ENCODE measurements at places on chromosomes 6 and 20.

DNA sequence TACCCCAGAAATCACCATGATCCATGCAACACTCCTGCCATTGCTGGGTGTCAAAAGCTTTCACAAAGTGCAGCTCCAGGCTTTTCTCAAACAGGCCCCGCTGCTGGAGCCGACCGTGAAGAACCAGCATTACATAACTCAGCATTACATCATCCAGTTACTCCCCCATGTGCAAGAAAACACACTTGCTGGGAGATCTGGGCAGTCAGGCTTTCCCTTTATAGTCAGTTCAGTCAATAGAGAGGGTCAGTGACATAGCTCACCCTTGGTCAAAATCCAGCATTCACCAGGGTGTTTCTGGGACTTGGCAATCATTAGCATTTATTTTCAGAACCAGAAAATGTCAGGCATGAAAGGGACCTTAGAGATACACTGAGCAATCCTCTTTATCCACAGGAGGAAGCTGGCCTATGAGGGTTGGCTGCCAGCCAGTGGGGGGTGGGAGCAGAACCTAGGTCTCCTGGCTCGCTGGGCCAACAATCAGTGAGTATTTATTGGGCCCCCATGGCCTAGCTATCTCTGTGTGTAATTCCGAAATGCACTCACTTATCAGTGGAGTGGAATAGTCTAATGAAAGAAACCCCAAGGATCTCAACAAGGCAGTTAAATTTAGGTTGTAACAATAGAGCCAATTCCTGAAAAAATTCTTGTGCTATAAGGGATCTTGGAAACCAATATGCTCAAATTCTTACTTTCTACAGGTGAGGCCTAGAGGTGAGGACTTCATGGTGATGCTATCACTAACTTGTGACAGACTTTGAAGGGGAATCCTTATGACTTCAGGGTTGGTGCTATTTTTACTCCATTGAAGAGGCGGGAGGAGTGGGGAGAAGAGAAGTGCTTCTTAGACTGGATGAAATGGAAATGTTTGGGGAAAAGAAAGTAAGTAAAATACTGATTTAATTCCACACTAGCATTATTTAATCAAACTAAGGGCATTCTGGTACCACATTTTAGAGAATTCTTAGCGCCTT lies 54.6 kb downstream of the LYRM4 start:
- DNase-seq: no peak

DNA sequence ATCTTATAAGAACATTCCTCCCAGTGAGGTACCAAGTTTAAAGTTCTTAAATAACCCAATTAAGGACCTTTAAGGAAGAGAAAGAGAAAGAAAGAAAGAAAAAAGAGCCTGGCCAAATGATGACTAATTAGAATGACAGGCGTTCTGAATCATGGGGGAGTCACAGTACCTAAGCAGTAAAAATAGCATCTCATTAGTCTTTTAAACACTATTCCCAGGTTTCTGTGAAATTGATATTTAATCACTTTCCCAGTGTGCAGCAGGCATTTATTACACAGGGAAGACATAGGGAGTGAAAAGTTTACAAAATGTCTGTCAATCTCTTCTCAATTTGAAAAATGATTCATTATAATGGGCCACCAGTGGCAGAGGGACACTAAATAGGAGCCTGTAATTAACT lies 251.4 kb upstream of the MANEA start:
- DNase-seq: no peak

DNA sequence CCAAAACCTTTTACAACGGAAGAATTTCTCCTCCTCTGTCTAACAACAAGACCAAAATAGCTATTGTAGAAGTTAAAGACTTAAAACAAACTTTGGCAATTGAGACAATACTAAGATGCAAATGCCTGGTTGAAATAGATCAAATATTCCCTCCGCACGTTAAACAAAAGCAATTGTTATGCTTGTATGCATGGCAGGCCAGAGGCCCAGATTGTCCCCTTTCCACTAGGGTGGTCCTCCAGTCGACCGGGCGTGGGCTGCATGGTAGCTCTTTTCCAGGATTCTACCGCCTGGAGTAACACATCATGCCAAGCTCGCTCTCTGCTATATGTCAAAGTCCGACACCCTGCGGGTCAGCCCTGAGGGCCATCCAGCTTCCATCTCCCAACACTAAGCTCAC lies 234.7 kb downstream of the RNGTT start:
- no peak for DNase-seq

DNA sequence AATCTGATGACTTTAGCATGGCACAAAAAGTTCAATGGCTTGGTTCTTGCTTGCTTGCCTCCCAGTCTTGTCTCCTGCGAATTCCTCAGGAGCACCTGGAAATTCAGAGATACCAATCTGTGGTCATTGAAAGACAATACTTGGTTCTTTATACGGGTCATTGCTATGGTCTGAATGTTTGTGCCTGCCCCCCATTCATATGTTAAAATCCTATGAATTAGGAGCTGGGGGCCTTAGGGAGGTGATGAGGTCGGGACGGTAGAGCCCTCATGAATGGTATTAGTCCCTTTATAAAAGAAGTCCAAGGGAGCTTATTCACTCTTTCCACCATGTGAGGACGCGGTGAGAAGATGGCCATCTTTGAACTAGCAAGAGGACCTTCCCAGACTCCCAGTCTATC lies 721.8 kb downstream of the UTRN start:
- no peak for DNase-seq

- no peak for DNase-seq
Observed at GRCh38 chr6:40439026-40439800, 148.0 kb downstream of the LRFN2 start.

DNA sequence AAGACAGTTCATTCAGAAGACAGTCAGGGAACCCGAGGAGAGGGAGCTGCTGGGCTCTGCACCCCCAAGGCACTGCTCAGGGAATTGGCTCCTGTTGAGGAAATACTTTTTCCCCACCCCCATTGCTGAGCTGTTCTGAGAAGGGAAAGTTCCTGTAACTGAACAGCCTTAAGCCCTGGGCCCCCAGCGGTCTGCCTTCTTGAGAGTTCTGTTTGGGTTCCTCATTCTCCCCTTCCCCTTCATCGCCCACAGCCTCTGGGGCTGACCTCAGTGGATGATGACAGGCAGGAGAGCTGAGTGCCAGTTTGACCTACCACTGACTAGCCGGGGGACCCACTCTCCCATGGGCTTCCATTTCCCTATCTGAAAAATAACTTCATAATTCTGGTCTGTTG lies 10.7 kb downstream of the HCK start:
- no peak for DNase-seq

DNA sequence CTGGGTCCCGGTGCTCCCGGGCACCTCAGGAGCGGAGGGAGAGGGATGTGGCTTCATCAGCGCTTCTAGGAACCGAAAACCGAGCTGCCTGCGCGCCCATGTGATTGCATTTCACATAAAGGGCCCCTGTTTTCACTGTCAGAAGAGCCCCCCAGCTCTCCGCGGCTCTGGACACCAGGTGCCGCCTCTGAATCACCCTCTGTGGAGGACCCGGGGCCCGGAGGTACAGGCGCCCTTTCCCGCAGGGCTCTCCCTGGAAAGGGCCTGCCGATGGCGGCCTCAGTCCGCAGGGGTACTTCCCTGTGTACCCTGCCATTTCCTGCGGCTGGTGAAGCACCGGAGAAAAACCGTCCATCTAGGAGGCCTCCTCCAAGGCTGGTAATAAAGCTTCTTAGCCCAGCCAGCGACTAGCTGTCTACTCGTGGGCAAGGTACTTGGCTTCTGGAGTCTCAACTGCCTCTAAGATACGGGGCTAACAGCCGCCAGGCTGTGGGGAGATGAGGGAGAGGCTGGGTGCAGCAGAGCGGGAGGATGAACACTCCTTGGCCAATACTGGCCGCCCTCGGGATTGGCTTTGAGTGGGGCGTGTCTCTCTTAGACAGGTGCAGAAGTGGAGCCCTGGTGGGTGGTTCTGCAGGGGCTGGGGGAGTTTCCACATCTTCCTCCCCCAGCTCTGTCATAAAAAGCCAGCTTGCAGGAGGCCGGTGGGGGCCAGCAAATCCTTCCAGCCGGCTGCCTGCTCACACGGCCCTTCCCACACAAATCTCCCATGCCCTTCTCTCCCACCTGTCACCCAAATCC lies 1.6 kb downstream of the PPP1R16B start:
- DNase-seq: no peak

GRCh38 chr6:130259557-130259956 lies 36.8 kb upstream of the SAMD3 start:
- no peak for DNase-seq

DNA sequence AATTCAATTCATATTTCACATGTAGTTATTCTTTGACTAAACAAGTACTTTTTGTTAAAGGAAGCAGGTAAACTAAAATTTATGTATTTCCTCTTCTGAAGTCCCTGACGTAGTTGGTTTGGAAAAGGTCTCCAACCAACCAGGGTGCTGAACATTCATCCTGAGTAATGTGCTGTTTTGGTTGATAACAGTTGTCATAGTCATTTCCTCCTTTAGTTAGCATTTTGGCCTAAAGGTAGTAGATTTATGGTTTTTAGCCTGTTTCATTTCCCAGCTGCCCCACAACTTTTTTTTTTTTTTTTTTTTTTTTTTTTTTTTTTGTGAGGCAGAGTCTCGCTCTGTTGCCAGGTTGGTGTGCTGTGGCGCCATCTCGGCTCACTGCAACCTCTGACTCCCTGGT lies 382.8 kb upstream of the FLRT3 start:
- DNase-seq: no peak

DNA sequence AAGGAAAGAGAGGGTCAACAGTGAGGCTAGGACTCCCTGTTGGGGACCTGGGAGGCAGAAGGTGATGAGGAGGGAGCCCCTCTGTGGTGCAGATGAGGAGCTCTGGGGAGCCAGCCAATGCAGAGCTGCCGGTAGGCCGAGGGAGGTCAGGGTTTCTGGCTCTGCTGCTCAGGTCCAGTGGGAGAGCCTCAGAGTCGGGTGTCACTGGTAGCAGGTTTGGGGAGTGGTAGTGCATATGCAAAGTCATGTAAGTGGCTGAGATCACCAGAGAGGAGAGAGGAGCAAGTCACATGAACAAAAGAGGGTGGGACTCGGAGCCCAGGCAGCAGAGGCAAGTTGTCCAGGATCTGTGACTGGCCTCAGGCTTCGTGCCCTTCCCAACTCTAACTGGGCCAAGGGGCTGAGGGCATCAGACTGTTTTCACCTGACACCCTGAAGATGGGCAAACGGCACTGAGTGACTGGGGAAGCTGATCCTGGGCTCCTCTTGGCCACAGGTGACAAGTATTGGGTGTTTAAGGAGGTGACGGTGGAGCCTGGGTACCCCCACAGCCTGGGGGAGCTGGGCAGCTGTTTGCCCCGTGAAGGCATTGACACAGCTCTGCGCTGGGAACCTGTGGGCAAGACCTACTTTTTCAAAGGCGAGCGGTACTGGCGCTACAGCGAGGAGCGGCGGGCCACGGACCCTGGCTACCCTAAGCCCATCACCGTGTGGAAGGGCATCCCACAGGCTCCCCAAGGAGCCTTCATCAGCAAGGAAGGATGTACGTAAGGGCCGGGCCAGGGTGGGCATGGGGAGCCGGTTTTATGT lies 6.6 kb downstream of the MMP24OS start:
- no peak for DNase-seq

GRCh38 chr20:40727960-40728359 lies 38.9 kb upstream of the MAFB start:
- no peak for DNase-seq

DNA sequence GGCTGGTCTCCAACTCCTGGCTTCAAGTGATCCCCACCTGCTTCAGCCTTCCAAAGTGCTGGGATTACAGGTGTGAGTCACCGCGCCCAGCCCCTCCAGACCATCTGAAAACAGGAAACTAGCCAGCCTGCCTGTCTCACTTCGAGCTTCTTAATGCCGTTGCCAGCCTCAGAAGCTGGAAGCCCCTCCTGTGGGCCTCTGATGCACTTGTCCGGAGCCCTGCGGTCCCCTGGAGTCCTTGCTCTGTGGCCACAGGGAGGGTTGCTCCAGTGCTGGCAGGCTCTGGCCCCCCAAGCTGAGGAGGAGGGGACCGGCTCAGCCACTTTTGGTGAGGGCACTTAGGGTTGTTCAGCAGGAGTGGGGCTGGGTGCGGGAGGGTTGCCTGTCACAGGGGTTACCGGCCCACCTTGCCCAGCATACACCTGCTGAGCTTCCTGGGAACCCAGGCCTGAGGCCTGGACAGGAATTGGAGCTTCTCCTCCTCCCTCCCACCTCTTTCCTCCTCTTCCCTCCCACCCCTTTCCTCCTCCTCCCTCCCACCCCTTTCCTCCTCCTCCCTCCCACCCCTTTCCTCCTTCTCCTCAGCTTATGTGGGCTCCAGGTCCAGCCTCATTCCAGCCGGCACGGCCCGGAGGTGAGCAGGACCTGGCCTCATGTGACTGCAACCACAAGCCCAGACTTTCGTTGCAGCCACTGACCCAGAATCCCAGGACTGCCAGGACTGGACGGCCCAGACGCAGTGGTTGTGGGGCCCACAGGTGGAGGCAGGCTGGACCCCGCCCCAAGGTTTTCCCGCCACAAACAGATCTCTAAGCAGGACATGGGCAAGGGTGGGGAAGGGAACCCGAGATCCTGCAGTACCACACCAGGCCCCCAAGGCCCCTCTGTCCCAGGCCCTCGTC lies 9.4 kb upstream of the BIRC7 start:
- peak; percentile 19 for DNase-seq

GRCh38 chr20:5513975-5514516 lies 197.3 kb upstream of the PROKR2 start:
- peak; percentile 17 for DNase-seq

DNA sequence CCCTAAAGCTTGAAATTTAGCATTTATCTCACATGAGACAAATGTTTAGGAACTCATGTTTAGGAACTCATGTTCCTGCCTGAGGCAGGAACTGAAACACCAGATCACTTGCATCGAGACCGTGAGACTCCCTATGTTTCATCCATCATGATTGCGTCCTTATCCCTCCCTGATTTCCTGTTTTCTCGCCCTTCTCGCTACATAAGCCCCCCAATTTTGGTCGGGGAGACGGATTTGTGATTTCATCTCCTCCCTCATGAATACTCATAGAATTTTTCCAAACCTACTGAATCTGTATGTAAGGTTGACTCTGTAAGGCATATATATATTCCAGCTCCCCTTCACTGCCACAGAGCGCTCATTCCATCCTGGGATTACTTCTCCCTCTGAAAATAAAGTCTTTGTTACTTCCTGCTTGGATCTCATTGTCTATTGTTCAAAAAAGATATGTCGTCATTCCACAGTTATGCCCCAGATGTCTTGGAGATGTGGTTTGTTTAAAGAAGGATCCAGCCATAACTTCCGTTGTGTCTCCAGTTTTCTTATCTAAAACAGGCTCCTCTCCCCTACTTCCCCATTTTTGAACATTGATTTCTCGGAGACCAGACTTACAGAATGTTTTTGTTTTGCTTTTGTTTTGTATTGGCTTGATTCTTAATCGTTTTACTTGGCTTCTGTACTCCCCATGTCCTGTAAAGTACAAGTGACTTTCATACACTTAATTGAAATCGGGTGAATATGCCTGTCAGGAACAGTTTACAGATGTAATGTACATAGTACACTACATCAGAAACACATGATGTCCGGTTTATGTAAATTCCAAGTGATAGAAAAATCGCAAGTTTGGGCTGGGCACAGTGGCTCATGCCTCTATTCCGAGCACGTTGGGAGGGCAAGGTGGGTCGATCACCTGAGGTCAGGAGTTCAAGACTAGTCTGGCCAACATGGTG lies 118.7 kb downstream of the HFE start:
- DNase-seq: peak; percentile 90

DNA sequence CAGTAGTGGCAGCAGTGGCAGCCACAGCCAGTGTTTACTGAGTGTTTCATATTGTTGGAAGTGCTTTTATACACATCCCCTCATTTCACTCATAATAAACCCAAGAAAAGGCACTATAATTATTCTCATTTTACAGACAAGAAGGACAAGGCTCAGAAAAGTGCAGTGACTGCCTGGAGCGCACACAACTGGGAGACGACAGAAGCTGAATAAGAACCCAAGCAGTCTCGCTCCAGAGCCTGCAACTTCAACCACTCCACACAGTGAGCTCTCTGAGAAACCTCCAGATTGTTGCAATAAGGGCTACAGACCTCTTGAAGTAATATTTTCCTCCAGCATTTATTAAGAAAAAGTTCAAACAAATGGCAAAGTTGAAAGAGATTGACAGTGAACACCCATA lies 76.9 kb downstream of the PLCG1 start:
- no peak for DNase-seq

All from RCC 7860 (cell line).